ENCODE measurements at places on chromosomes 12 and 14.

GRCh38 chr12:32264961-32265360, 134.4 kb upstream of the FGD4 start:
- DNase-seq: no peak

GRCh38 chr12:123006977-123007376, 26.5 kb downstream of the ARL6IP4 start:
- no peak for DNase-seq

- no peak for DNase-seq
Observed at GRCh38 chr12:130916241-130916911, 37.3 kb upstream of the ADGRD1 start.

DNA sequence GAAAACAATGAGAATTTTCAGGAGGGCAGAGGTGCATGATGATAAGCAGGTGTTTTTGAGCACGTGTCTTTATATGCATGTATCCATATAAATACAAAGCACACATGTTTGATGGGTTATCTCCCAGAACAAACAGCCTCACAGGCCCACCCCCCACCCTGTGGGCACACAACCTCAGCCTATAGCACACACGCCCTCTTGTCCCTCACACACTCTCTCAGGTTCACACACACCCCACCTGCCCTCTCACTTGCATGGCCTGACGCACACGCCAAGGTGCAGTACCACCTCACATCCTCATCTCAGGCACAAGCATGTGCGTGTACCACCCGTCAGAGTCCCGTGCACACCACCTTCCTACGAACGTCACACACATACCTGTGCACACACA, 8.6 kb upstream of the KRT8 start:
- DNase-seq: no peak

GRCh38 chr14:64281805-64282204, 12.4 kb downstream of the ESR2 start:
- DNase-seq: no peak

- no peak for DNase-seq
Observed at GRCh38 chr14:49008363-49008762, 577.8 kb downstream of the RPS29 start.

- no peak for DNase-seq
Observed at GRCh38 chr12:125856896-125857295, 791.7 kb downstream of the AACS start.

- no peak for DNase-seq
Observed at GRCh38 chr12:98409548-98409947, 105.8 kb upstream of the TMPO start.

DNA sequence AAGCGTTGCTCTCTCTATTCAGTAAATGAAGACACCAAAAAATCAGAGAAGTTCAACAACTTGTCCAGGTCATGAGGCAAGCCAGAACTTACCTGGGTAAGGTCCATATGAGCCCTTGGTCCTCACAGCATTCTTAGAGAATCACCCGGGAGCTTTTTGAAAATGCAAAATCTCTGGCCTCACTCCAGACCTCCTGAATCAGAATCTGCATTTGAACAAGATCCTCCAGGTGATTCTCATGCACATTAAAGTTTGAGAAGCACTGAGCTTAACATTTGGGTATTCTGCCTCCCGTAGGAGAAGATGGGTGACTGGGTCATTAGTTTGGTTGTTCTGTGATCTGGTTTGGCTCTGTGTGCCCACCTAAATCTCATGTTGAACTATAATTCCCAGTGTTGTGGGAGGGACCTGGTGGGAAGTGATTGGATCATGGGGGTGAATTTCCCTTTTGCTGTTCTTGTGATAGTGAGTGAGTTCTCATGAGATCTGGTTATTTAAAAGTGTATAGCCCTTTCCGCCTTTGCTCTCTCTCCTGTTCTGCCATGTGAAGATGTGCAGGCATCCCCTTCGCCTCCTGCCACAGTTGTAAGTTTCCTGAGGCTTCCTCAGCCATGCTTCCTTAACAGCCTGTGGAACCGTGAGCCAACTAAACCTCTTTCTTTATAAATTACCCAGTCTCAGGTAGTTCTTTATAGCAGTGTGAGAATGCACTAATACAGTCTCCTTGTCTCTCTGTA, 221.2 kb downstream of the RAD51B start:
- DNase-seq: no peak

- DNase-seq: no peak
Observed at GRCh38 chr12:126535971-126536370, 1470.7 kb downstream of the AACS start.

GRCh38 chr12:24325331-24325730, 375.9 kb upstream of the SOX5 start:
- no peak for DNase-seq

GRCh38 chr12:117101953-117102799, 3.0 kb upstream of the TESC start:
- no peak for DNase-seq

GRCh38 chr14:32666308-32666707, 272.4 kb upstream of the NPAS3 start:
- no peak for DNase-seq

DNA sequence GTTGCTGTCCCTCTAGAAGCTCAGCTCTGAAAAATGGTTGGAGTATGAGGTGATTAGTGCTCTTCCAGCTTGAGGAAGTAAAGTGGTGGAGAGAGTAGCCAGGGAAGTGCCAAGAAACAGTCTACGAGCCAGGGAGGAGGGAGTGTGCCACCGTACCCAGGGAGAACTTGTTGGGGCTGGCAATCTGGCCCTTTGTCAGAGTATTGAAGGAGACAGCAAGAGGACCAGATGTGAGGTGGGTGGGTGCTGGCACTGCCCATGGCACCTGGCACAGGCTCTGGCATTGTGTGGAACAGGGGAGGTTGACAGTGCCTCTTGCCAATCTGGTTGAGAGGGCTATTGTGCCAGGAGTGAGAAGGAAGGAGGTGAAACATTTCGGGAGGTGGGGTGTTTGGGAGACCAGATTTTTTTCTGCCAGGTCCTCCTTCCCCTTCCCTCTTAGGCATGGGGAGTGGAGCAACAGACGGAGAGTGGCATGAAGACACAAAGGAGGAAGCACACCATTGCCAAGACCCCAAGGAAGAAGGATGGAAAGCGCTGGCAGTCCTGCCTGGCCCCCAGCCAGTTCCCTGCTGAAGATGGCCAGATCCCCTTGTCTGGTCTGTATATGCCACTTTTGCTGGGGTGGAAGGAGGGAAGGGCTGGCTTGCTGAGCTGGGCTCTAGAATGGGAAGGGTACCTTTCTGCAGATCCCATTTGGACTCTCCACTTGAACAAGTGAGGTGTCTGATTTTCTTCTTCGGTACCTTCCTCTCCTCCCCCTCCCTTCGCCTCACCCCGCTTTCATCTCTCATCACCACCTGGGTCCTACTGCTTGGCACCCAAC, 37.5 kb downstream of the ZFHX2 start:
- no peak for DNase-seq

DNA sequence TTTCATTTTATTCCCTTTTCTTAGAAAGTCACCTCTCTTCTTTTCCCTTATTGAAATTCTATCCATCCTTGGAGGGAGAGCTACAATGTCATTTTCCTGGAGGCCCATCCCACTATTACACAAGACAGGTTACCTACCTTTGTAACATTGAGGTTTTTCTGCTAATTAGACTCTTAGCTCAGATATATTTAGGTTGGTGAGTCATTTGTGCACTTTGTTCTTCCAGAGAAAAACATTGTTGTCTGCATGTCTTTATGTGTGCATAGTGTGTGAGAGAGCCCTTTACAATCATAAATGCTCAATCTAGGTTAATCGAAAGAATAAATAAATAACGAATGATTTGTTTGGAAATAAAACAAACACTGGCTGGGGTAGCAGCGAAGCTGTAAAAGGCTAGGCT, 191.8 kb downstream of the DACT1 start:
- no peak for DNase-seq

GRCh38 chr12:90004319-90005074, 295.9 kb upstream of the ATP2B1 start:
- DNase-seq: no peak

GRCh38 chr12:105600911-105601545, 270.5 kb downstream of the C12orf75 start:
- no peak for DNase-seq

GRCh38 chr14:92274055-92274454, 48.9 kb upstream of the SLC24A4 start:
- no peak for DNase-seq

- DNase-seq: no peak
Observed at GRCh38 chr12:29694002-29694401, 89.7 kb downstream of the TMTC1 start.

Measured in CD4-positive, alpha-beta T cell treated with Interleukin-21 for 1 hour (primary cell).